ENCODE measurements at places on chromosomes 5 and 9.

- no peak for DNase-seq
These were observed 105.2 kb downstream of the ZNF608 start for GRCh38 chr5:124641154-124641792.

GRCh38 chr9:129761293-129761900, 8.6 kb upstream of the PTGES start:
- no peak for DNase-seq

- no peak for DNase-seq
These were observed 603 bp downstream of the PPIP5K2 start for GRCh38 chr5:103120607-103121200.

DNA sequence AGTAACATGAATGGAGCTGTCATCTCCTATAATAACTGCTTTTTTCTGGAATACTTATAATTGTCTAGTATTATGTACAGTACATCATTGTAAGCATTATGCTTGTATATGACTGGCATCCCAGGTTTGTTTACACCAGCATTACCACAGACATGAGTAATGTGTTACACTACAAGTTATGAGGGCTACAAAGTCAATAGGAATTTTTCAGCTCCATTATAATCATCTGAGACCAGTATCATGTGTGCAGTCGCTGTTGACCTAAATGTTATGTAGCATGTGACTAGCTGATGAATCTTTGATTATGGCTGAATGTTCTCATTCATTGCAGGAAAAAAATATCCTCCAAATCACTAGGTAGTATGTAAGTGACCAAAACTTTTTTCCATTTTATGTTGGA, 2.2 kb downstream of the ZCCHC9 start:
- DNase-seq, result no peak

- DNase-seq, result peak; percentile 60
These were observed at the start of gene RNF224 for GRCh38 chr9:137227054-137227852. Gene RNF224, plus strand, starts transcription at chr9:137227502. Its CDS starts 834 bp downstream, at chr9:137228336.

DNA sequence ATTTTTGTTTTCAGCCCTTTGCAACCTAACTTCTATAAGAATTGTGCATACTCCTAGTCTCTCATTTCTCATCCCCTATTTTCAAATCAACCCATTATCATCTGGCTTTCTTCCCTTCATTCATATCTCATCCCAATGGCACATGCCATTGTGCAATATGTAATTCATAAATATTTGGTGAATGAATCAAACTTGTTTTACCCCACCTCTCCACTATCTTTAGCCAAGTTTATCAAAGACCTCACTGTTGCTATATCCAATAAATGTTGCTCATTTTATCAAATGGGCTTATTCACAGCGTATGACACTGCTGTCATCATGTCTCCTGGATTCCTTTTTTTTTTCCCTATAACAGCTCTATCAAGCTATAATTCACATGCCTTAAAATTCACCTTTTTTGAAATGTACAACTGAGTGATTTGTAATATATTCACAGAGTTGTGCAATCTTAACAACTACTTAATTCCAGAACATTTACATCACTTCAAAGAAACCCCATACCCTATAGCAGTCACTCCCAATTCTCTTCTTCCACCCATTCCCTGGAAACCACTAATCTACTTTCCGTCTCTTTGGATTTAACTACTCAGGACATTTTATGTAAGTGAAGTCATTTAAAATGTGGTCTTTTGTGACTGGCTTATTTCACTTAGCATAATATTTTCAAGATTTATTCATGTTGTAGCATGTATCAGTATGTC, 214.4 kb upstream of the PAPPA start:
- DNase-seq, result no peak

DNA sequence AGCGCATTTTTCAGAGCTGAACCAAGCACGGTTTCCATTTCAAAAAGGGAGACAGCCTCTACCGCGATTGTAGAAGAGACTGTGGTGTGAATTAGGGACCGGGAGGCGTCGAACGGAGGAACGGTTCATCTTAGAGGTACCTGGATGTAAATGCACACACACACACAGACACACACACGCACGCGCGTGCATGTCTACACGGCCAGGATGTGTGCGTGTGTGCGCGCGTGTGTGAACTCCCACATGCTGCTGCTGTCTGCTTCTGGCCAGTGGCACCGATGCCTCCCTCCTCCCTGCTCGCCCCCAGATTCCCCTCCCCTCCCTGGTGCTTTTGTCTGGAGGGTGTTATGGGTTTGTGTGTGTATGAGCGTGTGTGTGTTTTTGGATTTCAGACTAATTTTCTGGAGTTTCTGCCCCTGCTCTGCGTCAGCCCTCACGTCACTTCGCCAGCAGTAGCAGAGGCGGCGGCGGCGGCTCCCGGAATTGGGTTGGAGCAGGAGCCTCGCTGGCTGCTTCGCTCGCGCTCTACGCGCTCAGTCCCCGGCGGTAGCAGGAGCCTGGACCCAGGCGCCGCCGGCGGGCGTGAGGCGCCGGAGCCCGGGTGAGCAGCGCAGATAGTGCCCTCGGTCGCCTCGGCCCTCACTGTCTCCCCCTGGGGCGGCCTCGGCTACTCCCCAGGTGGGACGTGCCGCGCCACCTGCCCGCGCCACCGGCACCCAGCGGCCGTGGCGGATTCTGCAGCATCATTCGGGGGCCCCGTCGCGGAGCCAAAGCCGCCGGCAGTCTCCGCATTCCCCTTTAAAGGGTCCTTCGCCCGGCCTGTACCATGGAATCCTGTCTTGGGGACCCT, at the start of gene NTRK2:
Gene NTRK2, plus strand, starts transcription at position 442 of the 850 bp plus-strand sequence. CDS start 1,020 bp downstream, outside the sequence.
- DNase-seq, result no peak

All from stimulated activated CD8-positive, alpha-beta memory T cell treated with anti-CD3 and anti-CD28 coated beads, Interleukin-2, amount 100 ng/mL, for 1 hour (primary cell).